Hepatocyte (in vitro differentiated cells): ENCODE measurements at places on chromosomes 13 and 19. TPM values are rescaled to one million over a fixed set of nuclear protein-coding genes. Genes with fewer than 3 reads are reported as not detected.

- H3K4me1 ChIP-seq = peaks cover 21% of the 10 kb centered on the region
- no peaks in the 10 kb centered on the region for H3K27me3 ChIP-seq
- no peak overlapping the region for H3K27ac ChIP-seq
- DNase-seq = no peak
Measured at GRCh38 chr19:45872095-45872919, 8.2 kb downstream of the FOXA3 start.

GRCh38 chr13:91052876-91053275 lies 294.6 kb upstream of the MIR17HG start:
- no peak for DNase-seq
- H3K4me3 ChIP-seq = no peak overlapping the region
- H3K27ac ChIP-seq = no peak overlapping the region
- H3K27me3 ChIP-seq = no peaks in the 10 kb centered on the region
- no peaks in the 10 kb centered on the region for H3K36me3 ChIP-seq

GRCh38 chr13:80126389-80127068 lies 214.4 kb downstream of the SPRY2 start:
- no peaks in the 10 kb centered on the region for H3K27me3 ChIP-seq
- H3K36me3 ChIP-seq = no peaks in the 10 kb centered on the region
- peaks cover 2% of the 10 kb centered on the region for H3K4me1 ChIP-seq
- no peak overlapping the region for H3K27ac ChIP-seq
- no peak for DNase-seq

Gene RNF17
- not detected in 2 replicates for total RNA-seq

Gene METTL21C
- total RNA-seq = not detected in 2 replicates

DNA sequence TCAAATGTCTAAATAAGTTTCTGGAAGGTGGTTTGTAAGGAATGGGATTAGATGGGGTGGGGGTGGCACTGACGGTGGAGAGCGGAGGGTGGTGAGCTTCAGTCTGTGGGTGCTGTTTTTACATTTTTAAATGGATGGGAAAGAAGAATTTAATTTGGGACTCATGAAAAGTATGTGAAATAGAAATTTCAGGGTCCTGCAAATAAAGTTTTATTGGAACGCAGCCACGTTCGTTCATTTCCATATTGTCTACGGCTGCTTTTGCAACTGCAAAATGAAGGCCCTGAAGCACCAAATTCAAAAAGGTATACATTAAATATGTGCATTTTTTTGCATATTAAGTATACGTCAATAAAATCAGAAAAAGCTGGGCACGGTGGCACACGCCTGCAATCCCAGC lies 9.9 kb downstream of the KANK2 start:
- no peaks in the 10 kb centered on the region for H3K36me3 ChIP-seq
- no peak overlapping the region for H3K27ac ChIP-seq
- DNase-seq = no peak
- peaks cover 13% of the 10 kb centered on the region for H3K4me1 ChIP-seq
- no peak overlapping the region for H3K4me3 ChIP-seq

GRCh38 chr13:91520952-91521351 lies 122.5 kb downstream of the GPC5 start:
- H3K27me3 ChIP-seq = no peaks in the 10 kb centered on the region
- no peak for DNase-seq
- no peak overlapping the region for H3K4me3 ChIP-seq
- H3K36me3 ChIP-seq = no peaks in the 10 kb centered on the region
- no peak overlapping the region for H3K27ac ChIP-seq
- H3K4me1 ChIP-seq = no peaks in the 10 kb centered on the region

DNA sequence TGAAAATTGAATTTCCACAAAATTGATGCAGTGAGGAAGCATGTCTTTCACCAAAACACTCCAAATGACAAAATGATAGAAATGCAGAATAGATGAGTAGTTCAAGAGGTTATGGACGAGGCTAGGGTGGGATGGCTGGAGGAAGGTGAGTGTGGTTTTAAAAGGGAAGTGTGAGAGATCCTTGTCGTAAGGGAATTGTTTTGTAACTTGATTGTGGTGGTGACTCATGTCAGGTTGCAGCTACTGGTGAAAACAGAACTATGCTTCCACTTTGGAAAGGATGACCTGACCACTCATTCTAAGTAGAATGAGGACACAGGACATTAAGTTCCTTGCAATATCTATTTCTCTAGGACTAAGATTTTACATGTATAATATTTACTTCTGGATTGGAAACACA lies 345.7 kb downstream of the MTUS2 start:
- DNase-seq = no peak
- no peaks in the 10 kb centered on the region for H3K36me3 ChIP-seq
- H3K27ac ChIP-seq = no peak overlapping the region
- no peaks in the 10 kb centered on the region for H3K27me3 ChIP-seq
- no peak overlapping the region for H3K4me3 ChIP-seq

DNA sequence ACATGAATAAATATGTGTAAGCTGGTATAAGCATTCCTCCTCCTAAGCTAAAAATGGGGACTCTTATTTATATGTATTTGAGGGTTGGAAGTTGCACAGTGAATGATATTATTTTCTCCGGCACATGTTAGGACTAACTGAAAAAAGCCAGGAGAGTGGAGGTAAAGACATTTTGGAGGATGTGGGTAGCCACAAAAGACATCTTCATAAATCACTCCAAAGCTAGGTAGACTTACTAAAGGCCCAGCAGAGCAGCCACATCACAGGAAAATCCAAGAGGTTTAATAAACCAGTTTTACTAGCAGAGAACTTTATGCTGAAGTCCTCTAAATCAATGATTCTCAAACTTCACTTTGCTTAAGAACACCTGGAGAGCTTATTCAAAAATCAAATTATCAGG lies 424.7 kb downstream of the KCTD12 start:
- no peak overlapping the region for H3K27ac ChIP-seq
- no peak for DNase-seq
- no peak overlapping the region for H3K4me3 ChIP-seq
- H3K36me3 ChIP-seq = no peaks in the 10 kb centered on the region
- H3K27me3 ChIP-seq = no peaks in the 10 kb centered on the region
- no peaks in the 10 kb centered on the region for H3K4me1 ChIP-seq

DNA sequence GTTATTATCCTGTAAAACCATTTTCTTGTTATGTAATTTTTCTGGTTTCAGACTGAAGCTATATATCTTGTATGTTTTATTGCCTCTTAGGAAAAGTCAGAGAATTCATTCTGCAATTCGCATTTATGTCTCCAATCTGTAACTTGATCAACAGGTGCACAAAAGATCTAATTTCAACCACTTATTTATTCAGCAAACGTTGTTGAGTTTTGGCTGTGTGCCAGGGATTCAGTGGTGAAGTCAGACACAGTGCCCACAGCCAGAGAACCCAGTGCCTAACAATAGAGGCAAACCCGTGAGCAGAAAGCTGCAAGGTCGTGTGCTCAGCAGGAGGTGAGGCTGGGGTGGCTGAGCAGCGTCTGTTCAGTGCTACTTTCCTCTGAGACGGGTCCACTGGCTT lies 119.5 kb upstream of the MCF2L start:
- no peaks in the 10 kb centered on the region for H3K4me1 ChIP-seq
- no peak for DNase-seq
- H3K4me3 ChIP-seq = no peak overlapping the region
- H3K27ac ChIP-seq = no peak overlapping the region
- H3K27me3 ChIP-seq = no peaks in the 10 kb centered on the region

GRCh38 chr19:38197937-38198704 lies 25.9 kb downstream of the DPF1 start:
- no peak for DNase-seq
- H3K4me3 ChIP-seq = no peak overlapping the region
- no peaks in the 10 kb centered on the region for H3K36me3 ChIP-seq
- no peaks in the 10 kb centered on the region for H3K4me1 ChIP-seq
- no peak overlapping the region for H3K27ac ChIP-seq

DNA sequence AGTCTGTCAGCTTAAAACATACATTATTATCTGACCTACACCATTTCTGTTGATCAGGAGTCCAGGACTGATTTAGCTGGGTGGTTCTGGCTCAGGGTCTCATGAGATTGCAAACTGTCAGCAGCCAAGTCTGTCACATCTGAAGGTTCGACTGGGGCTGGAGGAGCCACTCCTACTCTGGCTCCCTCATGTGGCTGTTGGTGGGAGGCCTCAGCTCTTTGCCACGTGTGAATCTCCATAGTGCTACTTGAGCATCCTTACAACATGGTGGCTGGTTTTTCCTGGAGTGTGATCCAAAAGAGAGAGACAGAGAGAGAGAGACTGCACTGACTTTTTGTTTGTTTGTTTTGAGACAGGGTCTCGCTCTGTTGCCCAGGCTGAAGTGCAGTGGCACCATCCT lies 63.6 kb upstream of the NFIC start:
- no peak overlapping the region for H3K27ac ChIP-seq
- no peaks in the 10 kb centered on the region for H3K36me3 ChIP-seq
- H3K4me3 ChIP-seq = no peak overlapping the region
- DNase-seq = no peak
- H3K4me1 ChIP-seq = no peaks in the 10 kb centered on the region

Gene VAV1
- 0.23 and 0.32 TPM in 2 replicates for total RNA-seq

DNA sequence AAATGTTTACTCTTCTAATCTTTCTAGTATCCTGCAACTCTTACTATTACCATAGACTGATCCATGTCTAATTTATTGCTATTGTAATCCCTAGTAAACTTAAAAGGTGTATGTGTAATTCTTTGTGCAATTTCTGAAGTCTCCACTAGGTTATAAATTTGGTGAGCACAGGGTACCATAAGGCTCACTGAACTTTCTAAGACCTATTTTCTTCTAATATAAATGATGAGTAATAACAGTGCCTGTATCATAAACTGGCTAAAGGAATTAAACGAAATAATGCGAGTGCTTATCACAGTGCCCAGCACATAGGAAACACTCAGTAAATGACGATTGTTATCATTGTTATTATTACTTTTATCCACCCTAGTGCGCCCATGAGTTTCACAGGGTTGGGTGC lies 119.1 kb downstream of the KLF12 start:
- no peaks in the 10 kb centered on the region for H3K4me1 ChIP-seq
- no peaks in the 10 kb centered on the region for H3K27me3 ChIP-seq
- no peak overlapping the region for H3K27ac ChIP-seq

GRCh38 chr19:11499220-11499726 lies 6.4 kb downstream of the ZNF653 start:
- no peaks in the 10 kb centered on the region for H3K27me3 ChIP-seq
- H3K36me3 ChIP-seq = no peaks in the 10 kb centered on the region
- H3K4me1 ChIP-seq = no peaks in the 10 kb centered on the region
- no peak overlapping the region for H3K4me3 ChIP-seq
- no peak for DNase-seq
- no peak overlapping the region for H3K27ac ChIP-seq

Gene CYP4F2
- total RNA-seq = not detected in 2 replicates

GRCh38 chr19:17908244-17908643 lies 24.6 kb upstream of the CCDC124 start:
- no peaks in the 10 kb centered on the region for H3K27me3 ChIP-seq
- no peak overlapping the region for H3K27ac ChIP-seq
- no peaks in the 10 kb centered on the region for H3K4me1 ChIP-seq
- H3K36me3 ChIP-seq = no peaks in the 10 kb centered on the region

- H3K36me3 ChIP-seq = no peaks in the 10 kb centered on the region
- no peak overlapping the region for H3K4me3 ChIP-seq
- no peak overlapping the region for H3K27ac ChIP-seq
- H3K27me3 ChIP-seq = no peaks in the 10 kb centered on the region
- H3K4me1 ChIP-seq = no peaks in the 10 kb centered on the region
Measured at GRCh38 chr13:78258304-78258703, 339.7 kb upstream of the EDNRB start.

DNA sequence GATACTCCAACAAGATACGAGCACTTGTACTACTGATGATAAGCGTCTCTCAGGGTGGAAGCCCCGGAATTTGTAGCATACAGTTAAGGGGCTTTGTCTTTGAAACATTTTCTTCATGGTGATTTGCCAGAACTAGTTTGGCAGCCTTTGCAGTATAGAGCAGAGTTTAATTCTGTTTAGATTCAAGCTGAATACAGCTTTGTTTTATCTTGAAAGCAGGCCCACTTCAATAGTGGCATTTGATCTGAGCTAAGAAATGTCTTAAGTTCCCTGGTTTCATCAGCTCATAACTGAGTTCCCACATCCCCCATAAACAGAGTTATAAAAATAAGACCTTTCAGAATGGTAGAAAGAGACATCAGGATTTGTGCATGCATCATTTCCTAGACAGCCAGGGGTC lies 125.9 kb downstream of the MIPEP start:
- no peak overlapping the region for H3K4me3 ChIP-seq
- no peak for DNase-seq

Gene CYTH2
- 63.1 and 69.6 TPM in 2 replicates for total RNA-seq

GRCh38 chr19:19420570-19421298 lies 15.3 kb downstream of the GATAD2A start:
- no peak overlapping the region for H3K4me3 ChIP-seq
- no peaks in the 10 kb centered on the region for H3K4me1 ChIP-seq
- H3K27ac ChIP-seq = no peak overlapping the region
- no peak for DNase-seq

GRCh38 chr13:33611121-33611805 lies 206.7 kb upstream of the RFC3 start:
- DNase-seq = no peak
- H3K4me1 ChIP-seq = no peaks in the 10 kb centered on the region
- no peak overlapping the region for H3K27ac ChIP-seq
- H3K36me3 ChIP-seq = no peaks in the 10 kb centered on the region
- no peaks in the 10 kb centered on the region for H3K27me3 ChIP-seq

GRCh38 chr13:29892151-29892550 lies 41.7 kb upstream of the UBL3 start:
- H3K27me3 ChIP-seq = no peaks in the 10 kb centered on the region
- no peak overlapping the region for H3K27ac ChIP-seq
- no peak overlapping the region for H3K4me3 ChIP-seq
- no peaks in the 10 kb centered on the region for H3K36me3 ChIP-seq
- DNase-seq = no peak

Gene IGFL3
- 2.1 and 2.6 TPM in 2 replicates for total RNA-seq

DNA sequence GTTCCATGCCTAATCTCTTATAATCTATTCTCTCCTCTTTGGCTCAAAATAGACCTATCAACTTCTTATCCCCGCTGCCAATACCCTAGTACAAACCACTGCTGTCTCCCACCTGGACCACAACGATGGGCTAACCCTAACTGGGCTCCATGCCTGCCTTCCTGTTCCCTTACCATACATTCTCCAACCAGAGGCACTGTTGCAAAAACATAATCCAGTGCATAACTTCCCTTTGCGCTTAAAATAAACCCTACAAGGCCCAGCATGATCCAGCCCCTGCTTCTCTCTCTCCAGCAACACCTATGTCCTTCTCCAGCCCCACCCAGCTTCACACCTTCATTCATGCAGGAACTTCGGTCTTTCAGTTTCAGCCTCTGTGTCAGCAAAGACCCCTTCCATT lies 27.4 kb upstream of the CEBPA start:
- H3K4me1 ChIP-seq = peaks cover 8% of the 10 kb centered on the region
- H3K27me3 ChIP-seq = no peaks in the 10 kb centered on the region
- no peak overlapping the region for H3K27ac ChIP-seq
- DNase-seq = no peak

Gene ZNF560
- total RNA-seq = not detected in 2 replicates

DNA sequence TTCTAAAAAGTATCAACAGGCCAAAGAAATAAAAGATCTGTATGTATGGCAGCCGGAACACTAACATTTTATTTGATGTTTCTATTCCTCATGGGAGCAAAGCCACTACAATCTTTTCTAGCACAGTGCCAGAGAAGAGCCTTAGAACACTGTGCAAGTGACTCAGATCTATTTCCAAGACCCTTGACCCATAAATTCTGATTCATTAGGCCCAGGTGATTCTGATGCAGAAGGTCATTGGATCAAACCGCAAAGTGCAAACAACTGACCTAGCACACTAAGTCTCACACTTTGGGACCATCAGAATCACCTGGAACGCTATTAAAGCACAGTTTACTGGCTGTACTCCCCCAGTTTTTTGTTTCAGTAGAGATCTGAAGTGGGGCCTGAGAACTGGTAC lies 87.6 kb downstream of the MYCBP2 start:
- no peaks in the 10 kb centered on the region for H3K36me3 ChIP-seq
- H3K4me1 ChIP-seq = no peaks in the 10 kb centered on the region
- no peak for DNase-seq
- no peak overlapping the region for H3K4me3 ChIP-seq
- no peaks in the 10 kb centered on the region for H3K27me3 ChIP-seq
- no peak overlapping the region for H3K27ac ChIP-seq
